ENCODE measurements at places on chromosomes 4 and X.

DNA sequence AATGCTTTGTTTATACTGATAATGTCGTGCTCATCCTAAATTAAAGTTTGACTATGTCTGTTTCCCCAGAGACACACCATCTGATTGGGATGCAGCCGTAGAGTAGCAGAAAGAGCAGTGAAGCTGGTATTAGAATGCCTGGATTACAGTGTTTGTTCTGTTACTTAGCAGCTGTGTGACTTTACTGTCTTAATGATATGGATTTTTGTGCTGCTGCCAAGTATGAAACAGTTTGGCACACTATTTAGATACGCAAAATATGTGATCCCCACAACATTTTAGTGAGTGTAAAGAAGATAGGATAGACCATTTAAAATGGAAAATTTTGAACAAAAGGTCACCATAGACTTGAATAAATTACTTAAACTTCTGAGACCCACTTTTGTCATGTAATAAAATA is 1.2 kb upstream of the CHIC1 start:
- no peak for DNase-seq

GRCh38 chr4:64174247-64174882 is 234.9 kb downstream of the TECRL start:
- DNase-seq = no peak

DNA sequence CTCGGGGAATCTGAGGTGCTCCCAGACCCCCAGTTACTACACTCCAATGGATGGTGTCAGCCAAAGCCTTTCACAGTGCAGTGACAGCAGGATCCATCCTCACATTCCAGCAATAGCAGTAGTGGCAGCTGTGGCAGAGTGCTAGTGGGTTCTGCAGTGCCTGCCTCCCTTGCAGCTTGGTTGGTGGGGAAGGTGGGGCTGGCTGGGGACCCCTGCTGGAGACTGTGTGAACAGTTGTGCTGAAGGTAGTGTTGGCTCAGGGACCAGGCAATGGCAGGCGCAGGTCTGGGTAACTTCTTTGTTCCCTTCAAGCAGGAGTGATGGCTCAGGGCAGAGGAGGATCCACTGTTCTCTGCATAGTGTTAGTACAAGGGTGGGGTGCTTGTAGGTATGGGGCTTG is 343.7 kb upstream of the TRAM1L1 start:
- DNase-seq = no peak

DNA sequence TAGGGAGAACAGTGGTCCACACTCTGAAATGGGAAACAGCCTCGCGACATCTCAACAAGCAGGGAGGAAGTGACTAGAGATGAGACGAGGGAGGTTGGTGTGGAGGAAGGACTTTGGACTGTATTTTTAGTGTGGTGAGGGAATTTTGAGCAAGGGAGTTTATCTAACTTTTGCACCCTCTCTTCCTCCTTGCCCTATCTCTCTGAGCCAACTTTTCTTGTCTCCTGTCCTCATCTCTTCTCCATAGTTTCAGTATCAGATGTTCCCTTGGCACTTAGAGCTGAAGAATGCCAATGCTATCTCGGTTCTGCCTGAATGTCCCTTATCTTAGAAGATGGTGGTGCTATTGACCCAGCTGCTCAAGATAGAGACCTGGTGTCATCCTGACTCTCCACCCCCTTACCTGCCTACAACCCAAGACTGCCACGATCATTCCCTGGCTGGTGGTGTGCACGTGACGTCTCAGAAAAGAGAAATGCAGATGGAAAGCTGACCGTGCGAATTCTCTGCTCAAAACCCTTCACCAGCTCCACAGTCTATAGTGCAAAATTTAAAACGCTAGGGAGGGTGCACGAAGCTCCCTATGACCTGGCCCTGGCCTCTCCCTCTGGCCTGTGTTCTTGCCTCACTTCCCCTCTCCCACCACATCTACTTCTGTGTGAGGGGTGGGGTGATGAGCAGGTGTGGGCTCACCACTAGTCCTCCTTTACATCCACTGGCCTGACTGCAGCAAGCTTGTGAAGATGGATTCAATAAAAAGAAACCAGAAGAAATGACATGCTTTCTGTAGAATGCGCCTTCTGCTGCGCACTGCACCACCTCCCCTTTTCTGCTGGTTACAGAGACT is 20.9 kb downstream of the MPP1 start:
- no peak for DNase-seq

DNA sequence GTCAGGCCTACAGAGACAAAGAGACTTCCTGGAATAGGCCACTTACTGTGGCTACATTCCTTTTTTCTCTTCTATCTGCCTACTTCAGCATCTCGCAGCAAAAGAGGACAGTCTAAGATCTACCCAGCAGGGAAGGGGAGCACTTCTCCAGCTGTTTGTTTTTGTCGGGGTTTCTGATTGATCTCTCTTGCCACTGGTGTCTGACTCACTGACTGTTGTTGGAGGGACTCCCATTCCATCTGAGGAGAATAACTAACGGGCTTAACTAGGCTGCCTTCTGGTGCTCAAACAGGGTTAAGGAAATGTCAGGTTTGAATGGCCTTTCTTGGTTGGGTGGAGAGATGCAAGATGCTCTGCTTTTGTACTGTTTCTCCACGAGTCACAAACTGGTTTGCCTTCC is 100.2 kb upstream of the TMEM164 start:
- DNase-seq = no peak

- no peak for DNase-seq
Observed at GRCh38 chr4:37879365-37879764, 11.5 kb upstream of the TBC1D1 start.

Data from CD4-positive, alpha-beta T cell treated with Interferon gamma for 1 hour (primary cell).